ENCODE measurements at places on chromosomes 12 and 14. TPM values are rescaled to one million over a fixed set of nuclear protein-coding genes. Genes with fewer than 3 reads are reported as not detected.

The TC2N gene
- total RNA-seq, result 16.8 TPM

The NEUROD4 gene
- not detected for total RNA-seq

The CELA1 gene
- total RNA-seq, result not detected

The LHX5 gene
- total RNA-seq, result 0.05 TPM

The C14orf39 gene
- not detected for total RNA-seq

The MYO1H gene
- not detected for total RNA-seq

The SPTB gene
- total RNA-seq, result under 0.01 TPM

The ADAM21 gene
- 0.33 TPM for total RNA-seq

The ARID2 gene
- 18.4 TPM for total RNA-seq

The MDM2 gene
- total RNA-seq, result 318 TPM

Data from dermis blood vessel endothelial cell (primary cell).